ENCODE measurements at places on chromosomes 2 and 18.

- no peak for DNase-seq
Observed at GRCh38 chr18:52219102-52219501, 120.9 kb upstream of the DCC start.

DNA sequence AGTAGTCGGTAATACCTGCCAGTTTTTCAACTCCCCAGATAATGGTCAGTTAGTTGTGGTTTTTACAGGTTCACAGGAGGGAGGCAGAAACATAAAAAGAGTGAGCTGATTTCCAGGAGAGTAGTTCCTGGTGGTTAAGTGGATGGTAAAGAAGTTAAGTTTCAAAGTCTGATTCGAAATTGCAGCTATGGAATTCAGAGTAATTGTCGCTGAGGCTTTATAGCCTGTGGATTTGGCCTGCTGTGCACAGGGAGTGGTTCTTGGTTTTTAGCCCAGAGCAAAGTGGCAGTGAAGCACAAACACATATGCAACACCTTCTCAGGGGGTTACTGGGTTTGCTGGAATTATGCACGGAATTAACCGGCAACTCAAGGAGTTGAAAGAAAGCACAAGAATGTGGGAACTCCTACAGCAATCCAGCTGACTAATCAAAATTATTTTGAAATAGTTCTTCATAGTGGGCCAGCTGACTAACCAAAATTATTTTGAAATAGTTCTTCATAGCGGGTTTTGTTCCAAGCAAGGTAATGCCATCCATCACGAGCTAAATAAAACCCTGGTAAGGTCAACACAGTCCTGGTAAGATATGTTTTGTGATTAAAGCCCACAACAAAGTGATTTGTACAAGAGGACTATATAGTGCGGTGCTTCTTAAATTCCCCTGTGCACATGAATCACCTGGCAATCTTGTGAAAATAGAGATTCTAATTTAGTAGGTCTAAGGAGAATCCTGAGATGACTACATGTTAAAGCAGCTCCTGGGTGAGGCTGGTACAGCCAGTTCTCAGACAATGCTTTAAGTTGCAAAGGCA is 94.4 kb downstream of the SGPP2 start:
- DNase-seq, result no peak

DNA sequence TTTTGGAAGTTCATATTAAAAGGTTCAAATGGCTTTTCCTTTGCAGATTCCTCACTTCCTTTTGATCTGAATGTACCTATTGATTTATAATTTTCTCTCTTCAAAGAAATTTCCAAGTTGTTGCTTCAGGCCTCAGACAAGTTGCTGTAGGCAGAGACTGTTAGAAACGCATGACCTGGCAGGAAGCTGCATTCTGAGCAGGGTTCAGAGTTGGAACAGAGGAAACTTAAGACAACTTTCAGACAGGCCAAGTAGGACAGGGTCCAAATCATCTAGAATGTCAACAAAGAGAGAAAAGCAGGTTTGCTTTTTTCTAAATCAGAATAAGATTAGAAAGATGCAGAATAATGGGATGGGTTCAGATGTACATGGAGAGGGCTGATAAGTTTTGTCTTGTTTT is 416.3 kb downstream of the LRP1B start:
- DNase-seq, result no peak

- DNase-seq, result peak; percentile 68
Observed at GRCh38 chr2:132415915-132416722, 486 bp upstream of the GPR39 start.

DNA sequence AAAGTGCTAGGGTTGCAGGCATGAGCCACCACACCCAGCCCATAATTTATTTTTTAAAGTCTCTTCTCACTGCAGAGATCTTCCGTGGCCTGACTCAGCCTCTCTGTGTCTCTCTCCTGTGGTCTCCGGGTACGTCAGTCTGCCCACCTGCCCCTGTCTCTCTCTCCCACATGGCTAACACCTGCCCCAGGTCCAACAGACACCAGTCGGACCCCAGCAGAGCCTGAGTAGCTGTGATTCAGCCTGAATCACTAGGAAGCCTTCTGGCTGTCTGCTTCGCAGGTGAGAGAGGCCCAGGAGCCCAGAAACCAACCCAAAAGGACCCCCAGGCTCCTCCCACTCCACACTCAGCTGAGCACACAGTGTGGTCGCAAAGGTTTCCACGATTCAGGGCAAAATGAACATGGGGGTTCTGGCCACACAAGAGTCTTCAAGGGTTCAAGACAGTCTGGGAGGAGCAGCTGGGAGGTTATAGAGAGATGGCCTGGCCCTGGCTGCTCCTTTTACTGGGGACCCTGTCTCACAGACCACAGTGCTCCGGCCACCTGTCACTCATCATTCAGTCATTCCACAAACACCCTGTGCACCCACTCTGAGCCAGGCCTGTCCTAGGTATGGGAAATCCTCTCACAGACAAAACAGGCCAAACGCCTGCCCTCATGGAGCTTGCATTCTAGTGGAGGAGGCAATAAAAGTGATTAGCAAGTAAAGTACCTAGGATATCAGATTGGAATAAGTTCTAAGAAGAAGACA is 8.6 kb downstream of the RUFY4 start:
- DNase-seq, result no peak

All from cortex of kidney (tissue), 1 donor.